ENCODE measurements at places on chromosomes 5 and 9.

- DNase-seq = no peak
Observed at GRCh38 chr9:136609838-136610311, 52.8 kb upstream of the EGFL7 start.

DNA sequence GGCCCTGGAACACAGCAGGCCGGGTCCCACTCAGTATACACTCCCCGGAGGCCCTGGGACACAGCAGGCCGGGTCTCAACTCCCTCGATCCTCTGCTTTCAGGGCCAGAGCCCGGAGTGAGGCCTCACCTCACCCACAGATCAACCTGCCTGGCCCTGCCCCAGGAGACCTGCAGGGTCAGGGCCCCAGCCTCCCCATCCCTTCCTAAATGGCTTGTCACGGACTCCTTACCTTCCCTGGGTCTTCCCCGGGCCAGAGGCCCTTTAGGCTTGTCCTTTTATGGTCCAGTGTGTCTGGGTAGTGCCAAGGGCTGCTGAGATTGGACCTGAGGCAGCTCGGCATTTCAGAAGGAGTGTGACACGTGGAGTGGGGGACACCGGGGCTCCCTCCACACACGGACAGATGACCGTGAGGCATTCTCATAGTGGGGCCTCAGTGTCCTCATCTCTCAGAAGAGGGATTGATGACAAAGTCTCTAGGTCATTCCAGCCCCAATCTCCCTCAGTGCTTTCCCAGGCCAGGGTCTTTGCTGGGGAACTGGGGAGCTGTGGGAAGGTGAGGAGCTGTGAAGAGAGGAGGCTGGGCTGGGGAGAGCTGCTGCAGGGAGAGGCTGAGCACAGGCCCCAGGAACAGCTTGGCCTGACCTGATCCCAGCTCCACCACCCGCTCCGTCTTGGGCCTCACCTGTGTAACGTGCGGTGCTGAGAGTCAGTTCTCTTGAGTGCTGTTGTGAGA lies 18.0 kb upstream of the PLEKHG4B start:
- no peak for DNase-seq

GRCh38 chr9:134933076-134933659 lies 15.5 kb upstream of the FCN1 start:
- no peak for DNase-seq

GRCh38 chr5:154178661-154179060 lies 11.9 kb upstream of the GALNT10 start:
- no peak for DNase-seq

- no peak for DNase-seq
Observed at GRCh38 chr5:116681334-116682013, 106.9 kb upstream of the SEMA6A start.

DNA sequence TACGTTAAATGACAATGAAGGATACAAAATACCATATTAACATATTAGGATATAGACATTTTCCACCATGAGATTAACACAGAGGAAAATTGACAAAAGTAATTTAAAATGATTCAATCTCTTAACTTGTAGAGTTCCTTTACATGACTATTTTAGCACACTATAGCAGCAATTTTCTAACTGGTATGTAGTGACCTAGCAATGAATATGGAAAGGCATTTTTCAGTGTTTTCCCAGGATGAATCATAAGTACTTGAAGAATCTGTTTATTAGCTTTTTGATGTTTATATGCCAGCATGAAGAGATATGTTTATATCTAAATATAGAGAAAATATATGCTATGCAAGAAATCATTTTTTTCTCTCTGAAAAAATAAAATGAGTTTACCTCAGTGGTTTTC lies 782.5 kb upstream of the CDH10 start:
- no peak for DNase-seq

GRCh38 chr9:78697618-78698017 lies 400.7 kb downstream of the PSAT1 start:
- DNase-seq = no peak

DNA sequence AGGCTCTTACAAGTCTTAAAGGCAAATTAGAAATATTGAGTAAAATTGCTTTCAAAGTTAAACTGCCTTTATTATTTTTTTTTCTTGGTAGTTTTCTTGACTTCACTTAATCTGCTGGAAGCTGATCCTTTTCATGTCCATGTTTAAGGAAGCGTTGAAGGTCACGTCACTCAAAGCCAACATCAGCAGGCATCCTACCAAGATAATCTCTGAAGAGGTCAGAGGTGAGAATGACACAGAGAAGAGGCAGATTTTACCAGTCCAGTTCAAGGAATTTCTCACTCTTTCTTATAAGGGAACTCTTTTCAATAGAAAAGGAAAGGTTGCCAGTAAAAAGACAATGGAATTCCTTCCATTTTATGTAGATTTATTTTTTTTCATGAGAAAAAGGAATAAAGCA lies 259.8 kb downstream of the ANXA1 start:
- no peak for DNase-seq

GRCh38 chr5:79793722-79794121 lies 104.1 kb downstream of the CMYA5 start:
- peak; percentile 29 for DNase-seq

- no peak for DNase-seq
Observed at GRCh38 chr5:164356790-164357189, 851.4 kb downstream of the MAT2B start.

- no peak for DNase-seq
Observed at GRCh38 chr5:146866263-146866662, 12.3 kb downstream of the PPP2R2B start.

DNA sequence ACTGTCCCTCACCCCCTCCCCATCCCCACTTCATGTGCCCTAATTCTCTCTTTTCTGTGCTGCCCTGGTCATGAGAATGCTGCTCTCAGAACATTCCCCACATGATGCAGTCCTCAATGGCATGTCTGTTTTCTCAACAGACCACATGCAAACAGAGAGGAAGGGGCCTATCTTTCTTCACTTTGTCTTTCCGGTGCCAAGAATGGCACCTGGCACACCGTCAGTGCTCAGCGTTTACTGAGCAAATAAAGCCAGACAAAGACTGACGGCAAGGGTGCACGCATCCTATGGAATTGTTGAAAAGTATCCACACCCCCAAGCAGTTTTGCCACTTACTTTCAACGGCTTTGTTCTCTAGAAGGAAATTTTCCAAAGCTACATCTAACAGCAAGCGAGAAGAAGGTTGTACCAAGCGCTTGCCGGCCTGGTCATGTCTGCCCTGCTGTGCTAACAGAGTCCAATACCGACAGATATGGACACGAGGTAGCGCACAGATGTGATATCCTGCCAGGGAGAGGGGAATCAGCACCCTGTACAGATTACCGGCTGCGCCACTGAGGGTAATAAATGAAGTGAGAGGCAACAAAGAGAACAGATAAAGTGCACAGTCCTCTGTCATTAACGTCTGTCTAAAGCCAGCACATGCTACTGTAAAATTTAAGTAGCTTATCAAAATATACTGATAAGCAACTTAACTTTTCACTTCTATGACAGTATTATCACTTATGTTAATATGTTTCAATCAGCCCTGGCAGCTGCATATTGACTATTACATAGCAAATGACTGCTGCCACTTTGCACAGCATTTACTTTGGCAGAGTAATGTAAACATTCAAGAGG lies 251.7 kb downstream of the DENND1A start:
- DNase-seq = peak; percentile 9

DNA sequence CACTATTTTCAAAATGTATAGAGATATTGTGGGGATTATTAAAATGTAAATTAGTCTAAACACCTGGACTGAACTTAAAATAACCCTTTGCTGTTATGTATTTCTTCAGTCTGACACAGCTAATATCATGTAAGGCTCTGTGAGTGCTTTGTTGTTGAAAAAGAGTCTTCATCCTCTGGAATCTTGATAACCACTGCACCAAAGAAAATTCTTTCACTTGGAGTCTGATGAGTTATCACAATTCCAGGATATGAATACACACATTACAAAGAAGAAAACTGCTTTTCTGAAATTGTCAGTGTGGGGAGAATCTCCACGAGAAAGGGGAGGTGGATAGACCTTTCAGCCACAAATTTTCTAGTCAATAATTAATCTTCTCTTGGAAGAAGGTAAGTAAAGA lies 42.3 kb upstream of the TARS1 start:
- DNase-seq = no peak

DNA sequence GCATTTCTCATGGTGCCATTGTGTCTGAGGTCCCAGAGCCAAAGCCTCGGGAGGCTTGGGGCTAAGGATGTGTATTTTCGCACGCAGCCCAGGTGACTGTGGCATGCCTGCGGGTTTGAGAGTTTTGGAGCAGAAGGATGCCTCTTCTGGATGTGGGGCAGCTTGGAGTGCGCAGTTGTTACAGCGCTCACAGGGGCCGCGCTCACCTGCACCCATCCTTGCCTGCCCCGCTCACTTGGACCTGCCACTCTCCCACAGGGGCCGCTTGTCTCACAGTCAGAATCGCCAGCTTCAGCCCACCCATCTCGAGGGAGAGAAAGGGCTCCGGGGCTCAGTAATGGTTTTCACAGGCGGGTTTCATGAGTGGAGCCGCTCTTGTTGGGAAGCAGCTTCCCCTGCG lies 132.9 kb downstream of the MVB12B start:
- no peak for DNase-seq

All from epithelial cell of esophagus (primary cell).